Stimulated activated CD4-positive, alpha-beta T cell treated with anti-CD3 and anti-CD28 coated beads, TNF-alpha, amount 100 ng/mL, for 48 hours (primary cell): ENCODE measurements at places on chromosomes 12 and 14.

DNA sequence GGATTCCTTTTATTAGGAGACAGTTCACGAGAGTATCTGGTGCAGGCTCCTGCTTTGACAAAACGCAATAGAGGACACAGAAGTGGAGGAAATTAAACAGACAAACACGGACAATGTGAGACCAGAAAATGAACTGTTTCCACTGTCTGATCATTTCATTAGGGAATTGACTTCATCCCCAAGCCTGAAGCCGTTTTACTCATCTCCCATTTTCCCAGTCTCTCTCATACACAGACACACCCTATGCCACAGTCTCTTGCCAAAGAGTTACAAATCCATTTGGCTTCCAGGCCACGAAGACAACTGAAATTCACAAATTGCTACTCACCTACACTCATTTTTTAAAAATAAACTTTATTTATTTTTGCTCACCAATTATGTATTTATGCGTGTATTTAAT is 1087.8 kb upstream of the TMEM132C start:
- DNase-seq: no peak

- no peak for DNase-seq
Measured at GRCh38 chr14:88463318-88463717, 77.9 kb downstream of the SPATA7 start.

GRCh38 chr12:25194722-25195055 is 271 bp downstream of the DNAI7 start:
- no peak for DNase-seq

- DNase-seq: no peak
Measured at GRCh38 chr12:3647504-3647903, 105.4 kb downstream of the CRACR2A start.

- DNase-seq: no peak
Measured at GRCh38 chr14:63174760-63175191, 29.5 kb upstream of the RHOJ start.

DNA sequence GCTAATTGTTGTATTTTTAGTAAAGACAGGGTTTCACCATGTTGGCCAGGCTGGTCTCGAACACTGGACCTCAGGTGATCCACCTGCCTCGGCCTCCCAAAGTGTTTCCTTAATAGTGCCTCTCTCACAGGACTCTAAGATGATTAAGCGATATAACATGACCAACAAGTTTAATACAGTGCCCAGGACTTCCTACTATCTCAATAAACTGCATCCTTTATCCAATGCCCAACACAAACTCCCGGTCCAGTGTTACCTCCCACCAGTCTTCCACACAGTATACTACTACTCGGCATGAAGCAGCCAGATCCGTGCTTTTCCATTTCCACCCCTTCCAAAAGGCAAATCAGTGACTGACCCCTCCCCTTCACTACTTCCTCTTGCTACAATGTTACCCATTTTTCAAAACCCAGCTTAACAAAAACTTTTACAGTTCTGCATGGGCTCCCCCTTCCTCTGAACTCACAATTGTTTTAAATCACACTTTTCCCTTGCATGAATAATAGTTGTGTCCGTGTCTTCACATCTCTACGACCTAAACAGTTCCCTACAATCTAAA is 900 bp downstream of the NOP2 start:
- DNase-seq: no peak

DNA sequence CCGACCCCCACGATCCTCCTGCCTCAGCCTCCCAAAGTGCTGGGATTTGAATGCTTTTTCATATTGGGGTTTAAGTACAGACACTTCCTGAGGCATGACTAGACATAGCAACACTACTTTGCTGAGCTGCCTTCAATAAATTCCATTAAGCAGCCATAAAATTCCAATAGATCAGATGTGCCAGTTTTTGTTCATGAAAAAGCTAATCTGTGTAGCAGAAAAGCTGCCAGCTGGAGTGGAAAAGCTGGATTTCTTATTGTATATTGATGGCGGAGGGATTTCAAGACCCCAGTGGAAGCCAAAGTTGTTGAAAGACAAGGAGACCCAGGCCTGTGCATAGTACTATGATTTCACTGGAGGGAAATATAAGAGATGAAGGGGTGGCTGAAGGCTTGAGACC is 209.0 kb upstream of the NUDT4 start:
- DNase-seq: no peak

- no peak for DNase-seq
Measured at GRCh38 chr12:76375470-76375869, 27.3 kb upstream of the BBS10 start.

GRCh38 chr14:89013098-89013504 is 188.7 kb downstream of the TTC8 start:
- DNase-seq: peak; percentile 15

DNA sequence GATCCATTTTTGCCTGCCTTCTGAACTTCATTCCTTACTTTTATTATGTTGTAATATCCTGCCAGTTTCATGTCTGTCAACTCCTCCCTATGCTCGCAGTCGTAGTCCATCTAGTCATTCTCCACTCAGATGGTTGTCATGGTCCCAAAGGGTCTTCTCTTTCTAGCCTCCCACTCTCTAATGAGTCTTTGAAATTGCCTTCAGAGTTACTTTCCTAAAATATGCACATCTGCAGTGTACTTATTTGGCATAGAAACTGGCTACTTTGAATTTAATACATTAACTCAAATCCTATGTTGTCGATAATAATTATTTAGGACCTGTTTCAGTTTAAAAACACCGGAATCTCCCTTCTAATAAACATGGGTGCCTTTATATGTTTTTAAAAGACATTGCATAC is 101.0 kb downstream of the PDE3A start:
- no peak for DNase-seq

- DNase-seq: no peak
Measured at GRCh38 chr12:78406828-78407227, 457.7 kb upstream of the SYT1 start.

DNA sequence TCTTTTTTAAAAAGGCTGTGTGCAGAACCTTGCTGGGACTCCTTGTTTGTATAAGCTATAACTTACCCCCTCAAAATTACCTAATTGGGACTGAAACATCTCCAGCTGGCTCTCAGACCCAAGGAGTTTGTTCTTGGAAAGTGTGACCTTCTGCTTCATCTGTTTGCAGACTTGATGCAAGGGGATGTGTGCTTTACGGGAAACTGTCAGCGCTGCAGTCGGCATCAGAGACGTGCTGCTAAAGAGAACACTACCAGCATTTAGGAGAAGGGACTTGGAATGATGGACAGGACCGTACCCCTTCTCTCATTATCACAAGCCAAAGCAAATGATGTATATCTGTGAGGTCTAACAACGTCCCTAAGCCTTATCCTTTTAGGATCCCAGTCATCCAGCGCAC is 174.2 kb upstream of the PARP11 start:
- DNase-seq: no peak

DNA sequence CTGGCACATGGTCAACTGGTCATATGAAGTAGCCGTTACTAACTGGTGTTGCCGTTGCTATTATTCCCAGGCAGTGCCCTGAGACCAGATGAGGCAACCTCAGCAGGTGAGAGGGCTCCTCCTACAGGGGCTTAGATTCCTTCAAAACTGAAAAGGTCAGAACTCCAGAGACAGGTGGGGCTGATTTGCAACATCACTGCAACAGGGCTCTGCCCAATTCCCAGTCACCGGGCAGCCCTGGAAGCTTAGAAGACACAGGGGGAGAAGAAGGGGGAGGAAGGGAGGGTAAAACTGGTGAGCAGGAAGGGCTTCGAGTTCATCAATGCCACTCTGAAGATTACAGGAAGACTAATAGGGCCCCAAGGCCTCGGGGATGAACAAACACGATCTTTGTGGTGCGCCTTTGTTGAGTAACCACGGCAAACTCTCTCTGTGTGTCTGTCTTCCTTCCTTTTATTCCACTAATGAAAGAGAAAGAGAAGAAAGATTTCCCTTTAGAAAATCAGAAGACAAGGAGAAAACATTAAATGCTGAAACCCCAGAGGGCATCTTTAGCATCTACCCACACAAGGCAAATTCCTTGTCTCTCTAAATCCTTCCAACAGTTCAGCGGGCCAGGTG is 749.1 kb upstream of the TBX3 start:
- DNase-seq: no peak

GRCh38 chr12:43057566-43057965 is 468.0 kb upstream of the PRICKLE1 start:
- DNase-seq: no peak

- DNase-seq: no peak
Measured at GRCh38 chr12:131729254-131729955, 18.5 kb downstream of the SFSWAP start.

DNA sequence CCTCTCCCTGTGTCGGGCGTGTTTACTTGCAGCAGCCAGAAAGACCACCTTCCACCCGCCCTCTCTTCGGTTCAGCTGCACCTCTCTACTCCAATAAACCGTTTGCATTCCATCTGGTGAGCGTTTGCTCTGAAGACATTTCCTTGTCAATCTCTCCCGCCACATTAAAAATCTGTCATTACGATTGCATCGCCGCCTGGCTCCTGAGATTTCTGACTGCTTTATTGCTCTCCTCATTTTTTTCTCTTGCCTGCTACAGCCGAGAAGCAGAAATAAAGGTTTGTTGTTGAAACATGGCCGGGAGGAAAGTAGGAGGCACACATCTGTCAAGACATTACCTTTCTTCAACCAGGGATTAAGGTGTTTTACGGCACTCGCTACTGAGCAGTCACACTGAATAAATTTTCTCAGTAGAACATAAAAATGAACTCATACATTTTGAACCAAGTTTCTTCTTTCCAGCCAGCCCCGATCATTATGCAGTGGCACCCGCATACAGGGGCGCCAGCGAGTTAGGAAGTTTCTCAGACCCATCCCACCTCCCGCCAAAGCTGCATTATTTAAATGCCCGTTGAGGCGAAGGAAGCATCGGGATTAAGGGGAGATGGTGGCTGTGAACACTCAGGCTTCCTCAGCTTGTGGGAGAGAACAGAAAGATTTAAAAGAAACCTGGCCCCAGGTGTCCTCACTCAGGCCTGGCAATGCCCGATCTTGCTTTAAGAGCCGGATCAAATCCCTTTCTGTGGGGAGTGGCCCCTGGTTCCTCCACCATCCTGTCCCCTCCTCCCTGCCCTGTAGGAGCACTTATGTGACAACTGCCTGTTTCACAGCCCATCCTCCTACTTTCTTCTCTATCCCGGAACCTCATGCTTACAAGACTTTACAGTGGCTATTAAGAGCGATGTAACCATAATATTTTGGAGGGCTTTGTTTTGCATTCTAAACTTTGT is 1108.9 kb downstream of the BCL11B start:
- no peak for DNase-seq

- DNase-seq: peak; percentile 13
Measured at GRCh38 chr14:94485944-94486841, 10.2 kb upstream of the SERPINA9 start.

GRCh38 chr12:57461276-57461916 is 1.8 kb downstream of the GLI1 start:
- no peak for DNase-seq

- no peak for DNase-seq
Measured at GRCh38 chr12:26970136-26970535, 31.9 kb downstream of the FGFR1OP2 start.

- no peak for DNase-seq
Measured at GRCh38 chr14:75489480-75489837, 32.8 kb upstream of the BATF start.

GRCh38 chr14:56087671-56088471 is 30.3 kb upstream of the PELI2 start:
- DNase-seq: no peak

DNA sequence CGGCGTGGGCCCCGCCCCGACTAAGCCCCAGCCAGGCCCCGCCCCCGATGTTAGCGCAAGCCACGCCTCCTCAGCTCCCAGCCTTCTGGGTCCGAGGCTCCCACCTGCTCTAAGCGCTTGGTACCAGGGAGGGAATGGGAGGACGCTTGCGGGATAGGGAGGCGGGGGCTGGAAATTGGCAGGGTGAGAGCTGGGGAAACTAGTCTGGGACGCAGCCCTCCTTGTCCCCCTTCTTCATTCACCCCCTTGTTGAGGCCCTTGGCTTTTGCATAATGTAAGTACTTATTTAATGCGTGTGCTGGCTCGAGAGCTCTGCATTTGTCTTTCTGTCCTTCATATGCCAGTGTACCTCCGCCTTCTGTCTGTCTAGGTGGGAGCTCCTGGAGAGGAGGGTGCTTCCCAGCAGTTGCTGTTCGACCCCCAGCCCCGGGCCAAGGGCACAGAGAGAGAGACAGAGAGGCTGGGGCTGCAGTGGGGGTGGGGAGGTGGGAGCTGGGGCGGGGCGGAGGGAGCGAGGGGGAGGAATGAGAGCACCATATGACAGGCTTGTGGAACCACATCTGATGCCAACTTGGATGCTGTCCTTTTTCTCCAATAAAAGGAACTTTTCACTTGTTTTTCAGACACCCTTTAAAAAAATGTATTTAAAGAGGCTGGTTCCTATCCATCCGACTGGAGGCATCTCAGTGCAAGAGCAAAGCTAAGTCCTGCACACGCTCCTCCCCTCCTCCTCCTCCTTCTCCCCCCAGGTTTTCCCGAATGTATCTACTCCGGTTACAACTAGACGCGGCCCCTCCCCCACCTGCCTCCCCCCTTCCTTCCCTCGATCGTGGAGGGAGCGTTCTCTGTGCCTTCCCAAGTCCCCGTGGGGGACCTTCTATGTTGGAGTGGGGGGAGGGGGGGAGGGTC is 25.6 kb upstream of the MAP1LC3B2 start:
- DNase-seq: peak; percentile 51

GRCh38 chr12:75589801-75590200 is 78.4 kb upstream of the KRR1 start:
- no peak for DNase-seq

GRCh38 chr14:99590746-99591555 is 13.1 kb downstream of the CCDC85C start:
- no peak for DNase-seq

DNA sequence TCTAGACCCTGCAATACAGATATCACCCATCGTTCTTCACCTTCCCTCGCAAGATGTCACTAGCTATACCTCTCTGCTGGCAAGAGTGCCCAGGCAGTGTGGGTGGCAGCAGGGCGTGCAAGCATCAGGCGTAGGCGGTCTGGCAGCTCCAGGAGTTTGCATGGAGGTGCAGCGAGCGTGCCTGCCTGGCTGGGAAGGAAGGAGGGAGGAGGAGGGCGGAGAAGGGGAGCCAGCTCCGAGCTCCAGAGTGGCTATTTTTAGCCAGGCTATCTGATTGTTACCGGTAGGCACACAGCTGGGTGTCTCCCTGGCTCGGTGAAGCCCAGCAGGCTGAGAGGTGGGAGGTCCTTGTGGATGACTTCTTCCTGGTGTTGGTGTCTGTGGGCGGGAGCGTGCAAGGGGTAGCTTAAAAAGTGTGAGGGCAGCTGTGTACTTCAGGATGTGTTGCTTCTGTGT is 6.2 kb downstream of the FOXJ2 start:
- DNase-seq: no peak

- no peak for DNase-seq
Measured at GRCh38 chr14:99730876-99731546, 46.9 kb downstream of the CYP46A1 start.
